Common myeloid progenitor, CD34-positive (primary cell): ENCODE measurements at places on chromosomes 5 and 9.

- DNase-seq, result no peak
Observed at GRCh38 chr5:78912811-78913210, 72.3 kb downstream of the ARSB start.

GRCh38 chr9:100364013-100364412, 11.3 kb upstream of the TEX10 start:
- no peak for DNase-seq

DNA sequence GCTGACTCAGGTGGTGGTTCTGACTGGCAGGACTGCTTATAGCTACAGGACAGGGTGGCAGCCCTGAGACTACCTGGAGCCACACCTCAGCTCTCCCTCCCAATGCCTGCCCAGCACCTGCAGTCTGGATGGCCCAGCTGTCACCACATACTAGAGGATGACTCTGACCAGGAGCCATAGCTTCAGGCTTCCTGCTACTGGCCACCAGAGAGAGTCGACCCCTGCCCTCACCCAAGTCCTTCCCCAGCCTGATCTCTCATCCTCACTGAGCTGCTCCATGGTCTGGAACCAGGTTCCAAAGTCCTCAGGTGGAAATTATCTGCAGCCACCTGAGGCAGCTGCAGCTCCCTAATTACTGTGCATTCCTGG, 25.6 kb upstream of the TDRD7 start:
- DNase-seq, result no peak

DNA sequence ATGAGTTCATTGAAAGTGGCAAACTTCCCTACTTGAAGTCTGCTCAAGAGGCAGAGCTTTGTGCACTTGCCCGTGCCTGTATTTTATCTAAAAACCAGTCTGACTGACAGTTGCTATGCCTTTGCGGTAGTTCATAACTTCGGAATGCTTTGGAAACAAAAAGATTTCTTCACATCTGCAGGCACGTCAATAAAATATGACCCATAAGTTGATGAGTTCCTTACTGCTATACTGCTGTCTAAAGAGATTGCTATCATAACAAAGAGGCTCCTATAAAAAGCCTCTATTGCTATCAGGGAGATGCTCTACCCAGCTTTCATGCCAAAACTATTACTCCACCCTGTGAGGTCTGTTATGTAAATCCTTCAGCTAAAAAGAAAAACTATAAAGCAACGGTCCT, 25.4 kb upstream of the RNF20 start:
- no peak for DNase-seq

DNA sequence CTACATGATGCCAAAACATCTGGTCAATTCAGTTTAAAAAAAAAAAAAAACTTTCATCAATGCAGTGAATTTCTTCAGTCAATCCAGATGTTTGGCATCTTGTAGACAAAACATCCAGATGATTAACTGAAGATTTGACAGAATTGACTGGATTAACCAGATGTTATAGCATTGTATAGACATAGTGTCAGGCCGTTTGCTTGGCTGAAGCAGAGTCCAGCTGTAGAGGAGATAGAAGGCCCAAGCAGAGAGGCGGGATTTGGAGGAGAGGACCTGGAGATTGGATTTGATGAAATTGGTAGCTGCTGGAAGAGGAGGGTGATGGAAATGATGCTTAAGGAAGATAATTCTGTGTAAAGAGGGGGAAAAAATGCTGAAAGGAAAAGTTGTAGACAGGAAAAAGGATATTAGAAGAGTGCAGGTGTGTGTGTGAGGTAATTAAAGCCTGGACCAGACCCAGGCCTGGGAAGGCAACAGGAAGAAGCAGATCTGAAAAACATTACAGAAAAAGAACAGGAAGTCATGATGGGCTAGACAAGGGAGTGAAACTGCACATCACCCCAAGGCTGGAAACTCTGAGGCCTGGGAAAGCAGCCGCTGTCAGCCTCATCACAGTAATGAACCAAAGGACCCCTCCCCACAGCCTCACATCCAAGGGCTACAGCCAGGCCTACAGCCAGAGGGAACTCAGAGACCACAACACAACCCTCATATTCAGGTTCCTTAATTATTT, 258.3 kb downstream of the CWC27 start:
- DNase-seq, result no peak

DNA sequence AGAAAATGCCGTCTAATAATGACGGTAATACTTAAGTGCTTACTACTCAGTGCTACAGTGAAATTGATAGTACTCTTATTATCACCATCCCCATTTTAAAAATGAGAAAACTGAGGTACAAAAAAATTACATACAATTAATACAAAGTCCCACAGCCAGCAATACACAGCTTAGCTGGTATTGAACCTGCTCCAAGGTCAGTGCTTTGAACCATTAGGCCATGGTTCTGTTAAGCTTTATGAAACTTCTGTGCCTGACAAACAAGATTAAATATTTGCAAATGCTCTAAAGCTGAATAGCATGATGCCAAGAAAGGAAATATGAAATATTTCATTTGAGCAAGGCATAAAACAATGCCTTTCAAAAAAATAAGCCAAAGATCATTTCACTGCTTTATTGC, 357.2 kb downstream of the ARRDC3 start:
- DNase-seq, result no peak

- DNase-seq, result no peak
Observed at GRCh38 chr9:33714989-33715388, 80.4 kb upstream of the PRSS3 start.

DNA sequence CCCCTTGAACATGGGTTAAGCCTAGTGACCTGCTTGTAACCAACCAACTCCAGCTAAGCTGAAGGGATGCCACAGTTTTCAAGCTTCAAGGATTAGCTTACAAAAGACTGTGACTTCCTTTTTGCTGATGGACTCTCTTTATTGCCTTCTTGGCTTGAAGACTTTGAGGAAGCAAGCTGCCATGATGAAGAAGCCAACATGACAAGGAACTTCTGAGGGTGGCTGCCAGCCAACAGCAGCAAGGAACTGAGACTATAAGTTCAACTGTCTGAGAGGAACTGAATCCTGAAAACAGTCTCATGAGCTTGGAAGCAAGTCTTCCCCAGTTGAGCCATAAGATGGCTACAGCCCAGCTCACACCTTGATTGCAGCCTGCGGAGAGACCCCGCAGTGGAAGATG, 116.1 kb upstream of the TAF11L2 start:
- DNase-seq, result peak; percentile 28

DNA sequence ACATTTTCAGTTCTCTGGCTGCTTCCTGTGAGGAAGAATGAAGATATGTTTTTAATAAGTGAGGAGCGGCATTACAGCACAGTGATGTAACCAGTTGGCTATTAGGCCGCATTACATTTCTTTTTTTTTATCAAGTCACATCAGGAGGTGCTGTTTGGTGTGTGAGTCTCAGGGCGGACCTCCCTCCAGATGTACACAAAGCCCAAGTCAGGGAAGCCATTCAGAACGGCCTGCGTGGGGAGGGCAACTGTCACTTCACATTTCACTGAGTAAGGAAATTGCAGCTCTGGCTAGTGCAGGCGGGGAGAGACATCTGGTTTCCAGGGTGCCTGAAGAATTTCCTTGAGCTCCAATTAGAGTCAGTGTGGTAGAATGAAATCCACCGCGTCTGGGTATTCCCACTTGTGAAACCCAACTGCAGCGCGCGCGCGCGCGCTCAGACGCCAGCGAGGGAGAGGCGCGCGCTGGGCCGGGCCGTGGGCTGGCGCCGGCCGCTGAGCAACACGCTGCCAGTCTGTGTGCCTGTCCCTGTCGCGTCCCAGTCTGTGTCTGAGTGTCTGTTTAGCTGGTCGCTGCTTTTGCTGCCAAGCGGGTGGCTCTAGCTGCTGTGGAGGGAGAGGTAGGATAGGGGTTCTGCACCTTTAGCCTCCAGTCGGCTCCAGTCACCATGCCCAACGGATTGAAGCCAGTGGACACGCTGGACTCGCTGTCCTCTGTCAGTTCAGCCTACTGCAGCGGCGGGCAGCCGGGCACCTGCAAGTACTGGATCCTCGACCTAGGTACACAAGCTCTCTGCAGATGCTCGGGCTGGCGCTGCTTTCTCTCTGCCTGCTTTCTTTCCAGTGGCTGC, 140.8 kb upstream of the OTULINL start:
- DNase-seq, result no peak

DNA sequence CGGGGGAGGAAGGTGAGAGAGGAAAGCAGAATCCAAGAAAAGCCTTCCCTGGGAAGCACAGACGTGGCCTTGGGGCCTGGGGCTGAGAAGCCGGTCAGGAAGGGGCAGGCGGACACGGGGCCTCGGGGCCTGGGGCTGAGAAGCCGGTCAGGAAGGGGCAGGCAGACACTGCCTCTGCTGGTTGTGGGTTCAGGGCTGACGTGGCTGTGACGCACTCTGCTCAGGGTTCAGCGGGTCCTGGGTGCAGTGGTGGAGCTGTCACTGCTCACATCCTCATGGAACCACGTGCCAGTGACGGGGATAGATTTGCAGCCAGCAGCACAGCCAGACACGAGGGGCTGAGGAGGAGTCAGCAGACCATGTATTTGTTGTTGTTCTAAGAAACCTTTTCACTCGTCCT, 12.8 kb downstream of the PAEP start:
- DNase-seq, result no peak

DNA sequence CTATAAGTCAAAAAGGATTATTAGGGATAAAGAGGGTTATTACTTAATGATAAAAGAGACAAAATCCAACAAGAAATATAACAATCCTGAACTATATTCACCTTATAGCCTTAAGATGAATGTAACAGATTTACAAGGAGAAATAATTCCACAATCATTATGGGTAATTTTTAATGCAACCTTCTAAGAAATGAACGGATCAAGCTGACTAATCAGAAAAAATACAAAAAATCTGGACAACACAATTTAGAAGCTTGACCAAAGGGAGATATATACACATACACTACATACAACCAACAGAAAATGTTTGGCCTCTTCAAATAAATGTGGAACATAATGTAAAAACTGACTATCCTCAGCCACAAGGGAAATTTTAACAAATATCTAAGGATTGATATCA, 102.3 kb downstream of the CPLANE1 start:
- no peak for DNase-seq

GRCh38 chr9:137764981-137765380, 112.6 kb upstream of the CACNA1B start:
- no peak for DNase-seq
